Mesendoderm (in vitro differentiated cells): ENCODE measurements at places on chromosomes 7 and 10.

GRCh38 chr10:26698909-26699308 lies 1.4 kb downstream of the PDSS1 start:
- no peak for DNase-seq

DNA sequence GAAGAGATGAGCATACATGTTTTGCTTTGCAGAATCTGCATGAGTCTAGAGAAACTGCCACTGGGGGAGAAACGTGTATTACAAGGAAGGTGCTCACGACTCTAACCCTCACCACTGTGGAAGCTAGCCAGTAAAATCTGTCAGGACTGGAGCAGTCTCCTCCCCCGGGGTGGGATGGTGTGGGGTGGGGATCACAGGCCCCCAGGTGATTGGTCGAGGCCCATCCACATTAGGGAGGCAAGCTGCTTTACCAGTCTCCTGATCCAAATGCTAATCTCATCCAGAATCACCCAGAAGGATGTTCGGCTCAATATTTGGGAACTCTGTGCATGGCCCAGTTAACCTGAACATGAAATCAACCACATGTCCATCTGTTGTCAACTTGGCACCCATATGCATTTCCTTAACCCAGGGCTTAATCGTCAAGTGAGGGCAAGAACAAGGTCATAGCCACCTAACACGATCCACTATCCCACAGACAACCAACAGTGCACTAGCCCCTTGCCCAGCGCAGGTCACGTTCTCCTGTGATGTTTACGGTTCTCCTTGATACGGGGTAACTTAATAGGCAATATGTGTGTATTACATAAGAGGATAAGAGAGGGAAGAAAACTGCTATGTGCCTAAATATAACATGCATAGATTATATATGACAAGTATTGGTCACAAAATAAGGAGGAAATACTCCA lies 40.8 kb downstream of the DNAJB6 start:
- DNase-seq: peak; percentile 38

GRCh38 chr7:18590744-18591340 lies 95.3 kb downstream of the HDAC9 start:
- DNase-seq: peak; percentile 52

DNA sequence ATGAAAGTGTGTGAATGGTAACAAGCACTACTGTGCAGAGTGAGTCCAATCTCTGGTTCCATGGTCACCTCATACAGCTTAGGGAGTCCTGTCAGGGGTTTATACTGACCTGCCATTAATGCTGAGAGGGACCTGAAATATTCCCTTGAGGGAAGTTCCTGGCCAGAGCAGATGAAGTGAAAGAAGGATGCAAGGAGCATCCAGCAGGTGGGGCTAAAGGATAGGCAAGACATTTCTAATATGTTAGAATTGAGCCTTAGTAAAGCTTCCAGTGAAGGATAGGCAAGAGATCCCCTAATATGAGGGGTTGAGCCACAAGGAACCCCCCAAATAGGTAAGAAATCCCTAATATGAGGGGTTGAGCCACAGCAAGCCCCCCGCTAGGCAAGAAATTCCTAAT lies 25.5 kb upstream of the FAM221A start:
- DNase-seq: peak; percentile 71

GRCh38 chr10:118621304-118621942 lies 26.0 kb upstream of the PRLHR start:
- no peak for DNase-seq

DNA sequence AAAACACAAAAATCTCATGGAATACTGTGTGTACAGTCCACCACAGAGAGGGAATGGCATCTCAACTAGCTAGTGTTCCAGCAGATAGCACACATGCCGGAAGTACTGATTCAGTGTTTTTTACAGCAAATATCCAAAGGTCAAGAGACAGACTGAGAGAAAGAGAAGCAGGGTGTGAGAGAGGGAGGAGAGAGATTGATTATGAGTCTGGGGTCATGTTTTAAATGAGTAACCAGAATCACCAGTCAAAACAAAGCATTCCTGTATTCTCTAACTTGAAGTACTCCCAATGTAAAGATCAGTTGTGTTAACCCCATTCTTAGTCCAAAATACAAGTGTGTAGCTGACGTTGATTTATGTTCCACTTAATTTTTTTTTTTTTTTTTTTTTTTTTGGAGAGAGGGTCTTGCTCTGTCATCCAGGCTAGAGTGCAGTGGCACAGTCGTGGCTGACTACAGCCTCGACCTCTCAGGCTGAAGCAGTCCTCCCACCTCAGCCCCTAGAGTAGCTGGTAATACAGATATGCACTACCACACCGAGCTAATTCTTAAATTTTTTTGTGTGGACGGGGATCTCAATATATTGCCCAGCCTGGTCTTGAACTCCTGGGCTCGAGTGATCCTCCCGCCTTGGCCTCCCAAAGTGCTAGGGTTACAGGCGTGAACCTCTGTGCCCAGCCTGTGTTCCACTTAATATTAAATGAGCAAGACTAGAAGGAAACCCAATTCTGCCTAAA lies 114.2 kb downstream of the TAF3 start:
- no peak for DNase-seq

DNA sequence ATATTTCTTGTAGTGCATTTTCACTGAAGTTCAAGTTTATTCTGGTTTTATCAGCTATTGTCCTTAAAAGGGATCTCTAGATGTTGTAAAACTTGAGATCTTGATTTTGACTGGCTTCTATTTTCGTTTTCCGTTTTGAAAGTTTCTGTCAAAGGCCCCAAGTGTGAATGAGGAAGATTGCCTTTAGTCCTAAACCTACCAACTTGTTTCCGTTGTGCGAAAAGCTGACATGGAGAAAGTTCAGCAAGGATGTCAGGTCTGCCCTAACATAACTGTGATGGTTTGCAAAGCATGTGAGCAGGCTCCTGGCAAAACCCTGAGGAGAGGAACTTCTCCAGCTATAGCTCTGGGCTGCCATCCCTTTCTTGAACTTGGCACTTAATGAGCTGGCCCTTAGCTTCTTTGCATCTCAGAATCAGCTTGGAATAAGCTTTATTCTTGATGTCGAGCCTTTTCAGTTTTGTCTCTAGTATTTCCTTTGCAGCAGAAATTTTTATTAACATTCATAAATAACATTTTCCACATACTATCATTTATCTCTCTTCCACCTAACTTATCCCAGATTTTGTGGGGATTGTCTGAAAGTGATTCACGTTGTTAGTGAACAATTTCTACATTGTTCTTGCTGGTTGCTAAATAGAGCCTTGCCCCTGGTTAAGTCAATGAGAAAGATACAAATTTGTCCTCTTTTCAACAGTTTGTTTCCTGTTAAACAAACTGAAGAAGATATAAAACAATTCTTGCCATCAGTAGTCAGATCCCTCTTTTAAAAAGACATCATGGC lies 559.4 kb downstream of the SUGCT start:
- DNase-seq: no peak
